ENCODE measurements at places on chromosomes 13 and 19. TPM values are rescaled to one million over a fixed set of nuclear protein-coding genes. Genes with fewer than 3 reads are reported as not detected.
A peak's percentile ranks its signal among the peaks of the same experiment; 100 is the strongest.

Gene ZNF211
- 5.5 TPM for polyA plus RNA-seq

Gene PROSER3
- polyA plus RNA-seq = 12.6 TPM

DNA sequence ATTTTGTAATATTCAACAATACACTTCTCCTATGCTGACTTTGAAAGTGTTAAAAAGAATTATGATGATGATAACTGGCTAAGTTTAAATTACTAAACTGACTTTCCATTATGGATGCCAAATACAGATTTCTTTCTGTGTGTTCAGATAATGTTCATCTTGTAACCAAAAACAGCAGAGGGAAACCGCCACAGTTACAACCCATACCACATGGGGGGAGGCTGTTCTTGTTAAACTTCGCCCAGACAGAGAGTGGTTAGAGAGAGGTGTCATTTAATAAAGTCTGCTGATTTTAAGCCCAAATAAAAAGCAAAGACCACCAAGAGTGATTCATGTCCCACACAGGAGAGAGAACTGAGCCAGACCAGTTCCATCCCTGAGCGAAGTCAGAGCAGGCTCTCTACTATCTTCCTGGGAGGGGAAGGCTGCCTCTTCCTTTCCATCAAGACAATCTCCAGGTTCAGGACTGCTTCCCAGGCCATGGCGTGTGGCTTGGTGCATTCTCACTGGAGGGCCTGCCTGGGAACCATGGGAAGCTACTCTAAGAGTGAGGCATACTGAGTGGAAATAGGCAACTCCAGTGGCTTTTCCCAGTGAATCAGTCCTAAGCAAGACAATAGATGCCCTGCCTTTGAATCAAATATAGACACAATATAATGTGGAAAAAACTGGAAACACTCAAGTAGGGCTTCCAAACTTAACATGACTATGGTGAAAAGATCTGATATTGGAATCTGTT lies 18.2 kb downstream of the EFNB2 start:
- no peak for DNase-seq

DNA sequence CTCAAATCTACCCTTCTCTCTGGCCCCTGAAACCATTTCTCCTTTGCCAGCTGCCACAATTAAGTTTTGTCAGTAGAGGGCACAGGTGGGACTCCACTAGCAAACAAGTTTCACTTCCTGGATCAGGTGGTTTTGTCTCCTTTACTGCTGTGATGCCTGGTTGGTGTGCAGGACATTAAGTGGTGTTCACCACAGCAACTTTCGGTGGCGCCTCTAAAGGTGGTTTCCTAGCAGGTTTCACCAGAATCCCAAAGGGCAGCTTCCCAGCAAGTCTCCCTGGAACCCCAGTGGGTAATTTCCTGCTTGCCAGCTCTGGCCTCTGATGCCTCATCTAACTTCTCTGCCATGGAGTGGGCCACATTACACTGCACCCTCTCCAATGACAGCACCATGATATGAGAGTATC lies 16.6 kb downstream of the MED4 start:
- peak; percentile 13 for DNase-seq

Data from GM23248 (cell line).